ENCODE measurements at places on chromosomes 13 and 19.

- DNase-seq = no peak
Observed at GRCh38 chr19:34228347-34228746, 26.0 kb upstream of the GARRE1 start.

DNA sequence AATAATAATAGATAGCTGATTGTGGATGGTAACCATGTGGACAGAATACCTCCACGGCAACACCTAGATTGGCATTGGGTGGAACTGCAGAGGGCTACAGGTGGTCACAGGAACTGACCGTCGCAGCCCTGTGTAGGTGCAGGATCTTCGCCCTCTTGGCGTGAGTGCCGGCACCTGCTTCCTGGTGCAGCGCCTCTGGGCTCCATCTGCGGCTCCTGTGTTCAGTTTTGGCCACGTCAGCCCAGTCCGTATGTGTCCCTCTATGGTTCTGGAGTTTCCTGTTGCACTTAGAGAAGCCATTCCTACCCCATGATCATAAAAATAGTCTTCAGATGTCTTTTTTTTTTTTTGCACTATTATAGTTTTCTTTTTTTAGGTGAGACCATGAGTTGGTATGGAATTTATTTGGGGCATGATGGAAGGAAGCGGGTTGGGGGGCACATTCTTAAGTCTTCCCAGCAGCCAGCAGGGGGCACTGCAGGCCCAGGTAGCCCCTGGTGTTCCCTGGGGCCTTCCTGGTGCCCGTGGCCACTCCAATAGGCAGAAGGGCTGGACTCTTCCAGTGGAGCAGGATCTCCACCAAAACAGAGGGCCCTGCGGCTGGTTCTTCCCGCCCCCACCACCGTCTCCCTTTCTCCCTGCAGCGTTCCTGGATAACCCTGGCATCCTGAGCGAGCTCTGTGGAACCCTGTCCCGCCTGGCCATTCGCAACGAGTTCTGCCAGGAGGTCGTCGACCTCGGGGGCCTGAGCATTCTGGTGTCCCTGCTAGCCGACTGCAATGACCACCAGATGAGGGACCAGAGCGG is 10.1 kb upstream of the SLC25A42 start:
- DNase-seq = peak; percentile 61

DNA sequence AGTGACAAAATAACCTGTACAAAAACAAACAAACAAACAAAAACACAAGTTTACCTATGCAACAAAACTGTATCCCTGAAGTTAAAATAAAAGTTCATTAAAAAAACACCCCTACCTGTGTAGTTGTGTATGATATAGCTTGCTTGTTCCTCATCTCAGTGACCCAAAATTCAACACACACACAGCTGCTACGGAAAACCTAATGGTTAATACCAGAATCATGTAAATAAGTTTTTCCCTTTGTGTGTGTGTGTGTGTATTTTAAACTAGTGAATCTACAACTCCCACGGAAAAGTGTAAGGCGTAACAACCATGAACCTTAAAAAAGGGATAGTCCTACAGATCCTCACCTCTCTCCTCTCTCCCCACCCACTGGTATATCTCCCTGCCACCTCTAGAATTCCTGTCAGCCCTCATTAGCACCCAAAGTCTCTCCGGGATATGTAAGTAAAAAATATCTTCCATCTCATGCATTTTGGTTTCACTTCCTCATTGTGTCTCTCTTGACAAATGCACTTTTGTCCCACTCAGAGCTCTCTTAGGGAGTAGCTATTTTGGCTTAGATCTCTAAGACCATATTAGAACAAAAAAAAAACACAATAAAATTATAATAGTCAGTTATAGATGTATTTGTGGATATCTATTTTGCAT is 2236.5 kb downstream of the PCDH9 start:
- no peak for DNase-seq

DNA sequence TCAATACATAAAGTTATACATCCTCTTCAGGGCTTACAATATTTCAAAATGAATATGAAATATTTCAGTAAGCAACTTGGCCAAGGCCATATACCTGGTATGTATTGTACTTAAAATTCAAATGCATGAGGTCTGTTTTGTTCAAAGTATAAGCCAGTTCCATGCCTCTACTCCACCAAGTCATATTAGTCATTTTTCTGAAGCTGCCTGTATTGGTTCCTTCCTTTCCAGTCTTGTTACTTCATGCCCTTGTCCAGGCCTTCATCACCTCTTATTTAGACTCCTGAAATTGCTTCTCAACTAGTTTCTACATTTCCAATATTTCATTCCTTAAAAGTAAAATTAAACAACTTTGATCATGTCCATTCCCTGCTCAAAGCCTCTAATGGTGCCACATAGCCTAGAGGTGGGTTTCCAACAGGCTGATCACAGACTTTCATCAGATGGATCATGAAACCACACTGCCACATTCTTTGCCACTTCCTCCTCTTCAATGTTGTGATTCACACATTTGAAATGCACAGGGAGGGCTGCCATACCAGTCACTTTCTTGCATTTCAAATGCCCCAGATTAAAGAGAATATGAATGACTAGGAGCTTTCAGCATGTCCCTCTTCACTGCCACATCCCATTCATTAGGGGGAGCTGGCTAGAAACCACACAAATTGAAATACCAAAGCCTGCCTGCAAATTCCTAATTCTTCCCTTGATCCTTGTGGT is 424.1 kb upstream of the DACH1 start:
- no peak for DNase-seq

- DNase-seq = no peak
Observed at GRCh38 chr13:98722958-98723357, 29.5 kb downstream of the SLC15A1 start.

- no peak for DNase-seq
Observed at GRCh38 chr13:33446821-33447725, 161.5 kb upstream of the STARD13 start.

GRCh38 chr13:84400706-84401105 is 518.4 kb upstream of the SLITRK1 start:
- DNase-seq = no peak

- DNase-seq = peak; percentile 29
Observed at GRCh38 chr19:10228920-10229319, 2.2 kb downstream of the S1PR2 start.

GRCh38 chr19:48392860-48393558 is 459 bp upstream of the GRIN2D start:
- DNase-seq = no peak

GRCh38 chr13:41409611-41410010 is 47.7 kb upstream of the RGCC start:
- DNase-seq = no peak

- DNase-seq = peak; percentile 60
Observed at GRCh38 chr19:18119717-18120105, 22.1 kb downstream of the MAST3 start.

DNA sequence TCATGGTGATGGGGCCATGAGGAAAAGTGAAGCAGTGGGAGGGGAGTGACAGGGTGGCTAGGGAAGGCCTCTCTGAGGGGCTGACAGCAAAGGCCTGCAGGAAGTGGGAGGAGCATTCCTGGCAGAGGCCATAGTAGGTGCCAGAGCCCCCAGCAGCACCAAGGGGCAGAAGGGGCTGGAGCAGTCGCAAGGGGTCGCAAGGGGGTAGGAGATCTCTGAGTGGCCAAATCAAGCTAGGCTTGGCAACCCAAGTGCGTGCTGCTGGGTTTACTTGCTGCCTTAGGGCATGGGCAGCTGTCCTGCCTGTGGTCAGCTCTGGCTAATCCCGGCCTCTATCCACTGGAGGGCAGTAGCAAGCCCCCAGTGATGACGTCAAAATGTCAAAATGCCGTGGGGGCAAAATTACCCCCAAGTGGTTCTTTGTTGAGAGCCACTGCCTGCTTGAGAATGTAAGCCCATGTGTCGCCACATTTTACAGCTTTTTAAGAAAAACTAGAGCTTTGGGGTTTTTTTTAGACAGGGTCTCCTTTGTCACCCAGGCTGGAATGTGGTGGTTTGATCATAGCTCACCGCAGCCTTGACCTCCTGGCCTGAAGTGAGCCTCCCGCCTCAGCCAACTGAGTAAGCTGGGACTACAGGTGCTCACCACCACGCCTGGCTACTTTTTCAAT is 11.8 kb downstream of the CCDC97 start:
- DNase-seq = no peak

GRCh38 chr13:36973621-36974295 is 25.4 kb downstream of the ALG5 start:
- no peak for DNase-seq

- no peak for DNase-seq
Observed at GRCh38 chr13:21402586-21403307, 56.4 kb downstream of the ZDHHC20 start.

DNA sequence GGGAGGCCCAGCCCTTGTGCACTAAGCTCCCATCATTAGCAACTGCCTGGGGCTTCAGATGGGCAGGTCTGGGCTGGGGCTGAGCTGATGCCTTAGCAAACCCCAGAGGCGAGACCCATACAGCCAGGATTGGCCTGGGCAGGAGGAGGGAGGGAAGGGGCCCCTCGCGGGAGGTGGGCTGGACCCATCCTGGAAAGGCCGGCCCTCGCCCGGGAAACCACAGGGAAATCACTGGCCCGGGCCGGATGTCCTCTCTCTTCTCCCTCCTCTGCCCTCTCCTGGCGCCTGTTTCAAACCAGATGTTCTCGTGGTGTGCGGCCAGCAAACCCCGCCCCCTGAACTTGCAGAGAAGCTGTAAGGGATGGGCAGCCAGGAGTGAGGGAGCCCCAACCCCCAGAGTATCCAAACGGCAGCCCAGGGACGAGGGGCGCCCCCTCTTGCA is 43.1 kb downstream of the TMEM255B start:
- no peak for DNase-seq

DNA sequence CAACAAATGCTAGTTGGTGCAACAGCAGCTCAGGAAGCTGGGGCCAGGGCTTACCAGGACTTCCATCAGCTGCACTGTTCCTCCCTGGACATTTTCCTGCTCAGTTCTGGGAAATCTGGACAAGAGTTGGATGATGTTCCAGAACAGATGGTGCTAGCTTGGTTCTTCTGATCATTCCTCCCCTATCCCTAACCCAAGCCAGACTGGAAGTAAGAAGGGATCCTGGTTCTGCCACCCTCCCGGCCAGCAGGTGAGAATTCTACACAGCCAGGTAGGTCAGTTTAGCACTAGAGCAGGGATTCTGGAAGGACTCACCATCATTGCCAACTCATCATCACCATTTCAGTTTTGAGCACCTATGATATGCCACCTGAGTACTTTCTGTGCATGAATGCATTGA is 30.2 kb downstream of the CACNA1A start:
- DNase-seq = no peak

DNA sequence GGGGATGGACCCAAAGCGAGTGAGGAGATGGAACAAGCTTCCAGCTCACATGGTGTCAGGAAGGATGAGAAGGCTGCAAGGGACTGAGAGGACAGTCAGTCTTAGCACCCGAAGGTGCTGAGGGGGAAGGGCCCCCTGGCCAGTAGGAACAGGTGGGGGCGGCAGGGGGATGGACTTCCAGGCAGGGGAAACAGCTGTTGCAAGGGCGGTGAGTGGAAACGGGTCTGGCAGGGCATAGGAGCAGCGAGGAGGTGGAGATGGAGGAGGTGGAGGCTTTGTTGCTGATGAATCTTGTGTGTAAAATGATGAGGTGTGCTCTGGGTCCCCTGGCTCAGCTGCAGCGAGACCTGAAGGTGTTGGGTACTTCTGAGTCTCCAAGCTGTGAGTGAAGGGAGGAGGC is 1.2 kb downstream of the MAP1S start:
- no peak for DNase-seq

DNA sequence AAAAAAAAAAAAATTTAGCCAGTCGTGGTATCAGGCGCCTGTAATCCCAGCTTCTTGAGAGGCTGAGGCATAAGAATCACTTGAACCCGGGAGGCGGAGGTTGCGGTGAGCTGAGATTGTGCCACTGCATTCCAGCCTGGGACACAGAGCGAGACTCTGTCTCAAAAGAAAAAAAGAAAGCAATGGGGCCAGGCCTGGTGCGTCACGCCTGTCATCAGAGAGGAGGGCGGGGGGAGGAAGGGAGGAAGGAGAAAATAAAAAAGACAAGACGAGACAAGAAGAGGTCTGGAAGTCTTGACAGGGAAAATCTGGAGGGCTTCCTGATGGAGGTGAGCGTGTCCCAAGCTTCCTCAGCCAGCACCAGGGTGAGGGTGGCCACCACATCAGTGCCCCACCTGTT is 54.9 kb upstream of the PTPRS start:
- no peak for DNase-seq

- no peak for DNase-seq
Observed at GRCh38 chr13:99435998-99436397, 65.3 kb upstream of the TM9SF2 start.

- no peak for DNase-seq
Observed at GRCh38 chr13:96527497-96527896, 437.6 kb downstream of the HS6ST3 start.

DNA sequence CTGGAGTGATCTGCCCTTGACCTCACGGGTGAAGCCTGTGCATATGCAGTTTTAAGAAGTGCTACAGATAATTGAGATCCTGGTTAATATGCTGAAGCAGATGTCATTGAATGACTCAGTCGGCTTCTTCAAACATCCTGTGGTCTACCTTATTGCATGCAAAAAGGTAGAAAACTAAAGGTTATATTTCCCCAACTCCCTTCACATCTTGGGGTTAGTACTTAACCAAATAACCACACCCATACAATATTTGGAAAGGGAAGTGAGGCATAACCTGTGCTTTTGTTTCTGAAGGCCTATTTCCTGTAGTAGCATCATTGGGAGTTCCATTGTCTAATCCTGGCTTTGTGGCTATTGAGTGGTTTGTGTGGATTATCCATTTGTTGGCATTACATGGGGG is 58.3 kb downstream of the RAP2A start:
- no peak for DNase-seq

- peak; percentile 65 for DNase-seq
Observed at GRCh38 chr19:49142866-49143335, 12.3 kb downstream of the HRC start.

GRCh38 chr13:24888291-24888931 is 124.4 kb downstream of the RNF17 start:
- DNase-seq = no peak

DNA sequence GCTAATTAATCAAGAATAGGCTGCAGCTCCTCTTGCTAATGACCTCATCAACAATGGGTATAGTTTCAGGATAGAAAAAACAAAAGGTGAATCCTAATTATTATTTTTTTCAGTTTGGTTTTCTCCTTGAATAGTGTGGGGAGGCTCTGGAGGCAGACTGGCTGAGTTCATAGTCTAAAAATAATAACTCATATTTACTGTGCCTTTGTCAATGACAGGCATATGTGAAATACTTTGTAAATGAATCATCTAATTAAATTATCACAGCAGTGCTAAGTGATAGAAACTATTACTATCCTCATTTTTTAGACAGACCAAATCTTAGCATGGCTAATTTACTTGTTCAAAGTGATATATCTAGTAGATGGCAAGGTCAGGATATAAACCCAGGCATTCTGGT is 1261.0 kb upstream of the SLC10A2 start:
- no peak for DNase-seq

- DNase-seq = no peak
Observed at GRCh38 chr19:39736088-39736487, 1.7 kb downstream of the CLC start.

- peak; percentile 71 for DNase-seq
Observed at GRCh38 chr19:36489920-36490415, 607 bp upstream of the ZNF566 start.

DNA sequence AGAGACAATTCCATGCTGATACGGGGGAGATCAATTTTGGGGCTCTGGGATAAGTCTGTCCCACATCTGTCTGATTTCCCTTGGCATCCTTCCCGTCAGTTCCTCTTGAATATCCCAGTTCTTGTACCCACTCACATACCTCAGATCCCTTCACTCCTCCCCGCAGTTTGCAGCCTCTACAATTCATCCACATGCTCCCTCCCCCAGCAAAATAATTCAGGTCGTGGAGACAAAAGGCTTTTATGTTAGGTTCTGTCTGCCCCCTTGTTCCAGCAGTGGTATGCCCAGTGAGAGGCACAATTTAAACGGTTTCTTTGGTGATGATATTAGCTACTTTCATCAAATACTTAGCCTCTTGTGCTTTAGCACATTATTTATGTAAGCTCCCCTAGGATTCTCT is 9.6 kb downstream of the RPS16 start:
- no peak for DNase-seq
